ENCODE measurements at places on chromosomes 6 and 20.
A peak's percentile ranks its signal among the peaks of the same experiment; 100 is the strongest.

GRCh38 chr6:100946021-100946540, 65.0 kb upstream of the ASCC3 start:
- DNase-seq = no peak

GRCh38 chr6:144395014-144395413, 109.9 kb downstream of the UTRN start:
- DNase-seq = no peak

DNA sequence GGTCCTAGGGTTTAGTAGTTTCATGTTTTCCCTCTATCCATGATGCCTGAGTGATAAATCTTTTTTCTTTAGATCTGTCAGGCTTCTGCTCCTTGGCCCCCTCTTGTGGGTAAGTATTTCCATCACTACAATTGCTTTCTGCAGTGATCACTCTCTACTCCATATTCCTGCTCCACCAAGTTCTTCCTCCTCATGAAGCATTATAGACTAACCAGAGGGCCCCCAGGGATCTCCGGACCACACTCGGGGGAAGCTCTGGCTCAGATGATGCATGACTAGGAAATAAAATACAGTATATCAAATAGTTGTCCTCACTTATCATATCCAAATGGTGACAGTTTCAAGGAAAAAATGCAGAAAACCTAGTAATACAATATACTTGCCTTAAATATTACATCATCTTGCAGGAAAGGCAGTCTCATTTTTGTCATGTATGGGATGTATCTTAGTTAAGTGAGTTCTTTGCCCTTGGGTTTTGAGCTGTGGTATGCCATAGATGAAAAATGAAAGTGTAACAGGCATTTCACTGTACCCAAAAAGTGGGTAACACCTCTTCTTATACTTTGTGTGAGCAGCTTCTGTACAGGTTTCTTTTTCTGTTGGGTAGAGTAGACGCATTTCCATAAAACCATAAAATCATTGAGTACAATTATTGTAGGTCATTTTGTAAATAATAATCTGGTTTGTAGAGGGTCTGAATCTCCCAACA, 200.9 kb upstream of the EYA4 start:
- DNase-seq = no peak

DNA sequence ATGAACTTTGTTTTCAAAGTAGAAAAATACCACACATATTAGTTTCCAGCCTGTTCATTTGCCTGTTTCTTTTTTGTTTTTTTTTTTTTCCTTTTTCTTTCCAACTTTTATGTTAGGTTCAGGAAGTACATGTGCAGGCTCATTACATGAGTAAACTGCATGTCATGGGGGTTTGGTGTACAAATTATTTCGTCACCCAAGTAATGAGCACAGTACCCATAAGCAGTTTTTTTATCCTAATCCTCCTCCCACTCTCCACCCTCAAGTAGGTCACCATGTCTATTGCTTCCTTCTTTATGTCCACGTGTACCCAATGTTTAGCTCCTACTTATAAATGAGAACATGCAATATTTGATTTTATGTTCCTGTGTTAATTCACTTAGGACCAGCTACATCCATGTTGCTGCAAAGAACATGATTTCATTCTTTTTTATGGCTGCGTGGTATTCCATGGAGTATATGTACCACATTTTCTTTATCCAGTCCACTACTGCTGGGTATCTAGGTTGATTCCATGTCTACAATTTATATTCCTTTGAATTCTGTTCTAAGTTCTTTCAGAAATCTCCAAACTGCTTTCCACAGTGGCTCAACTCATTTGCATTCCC, 31.8 kb downstream of the SNX14 start:
- no peak for DNase-seq

GRCh38 chr6:32885698-32886286, 31.8 kb downstream of the PSMB9 start:
- DNase-seq = no peak

DNA sequence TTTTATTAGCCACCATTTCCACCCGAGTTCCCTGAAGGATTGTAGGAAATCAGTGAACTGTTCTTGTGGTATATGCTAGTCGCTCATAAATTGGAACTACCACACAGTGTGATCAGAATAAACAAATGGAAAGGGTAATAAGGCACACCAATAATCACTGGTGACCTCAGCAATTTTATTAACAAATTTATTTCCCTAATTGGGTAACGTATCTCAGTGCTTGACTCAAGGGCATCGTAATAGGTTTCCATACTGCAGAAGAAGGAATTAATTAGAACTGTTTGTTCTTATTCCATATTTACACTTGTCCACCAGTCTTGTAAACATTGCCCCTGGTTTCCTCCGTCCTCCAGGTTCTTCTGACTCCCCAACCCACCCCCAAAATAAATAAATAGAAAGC, 10.0 kb upstream of the UQCC2 start:
- no peak for DNase-seq

DNA sequence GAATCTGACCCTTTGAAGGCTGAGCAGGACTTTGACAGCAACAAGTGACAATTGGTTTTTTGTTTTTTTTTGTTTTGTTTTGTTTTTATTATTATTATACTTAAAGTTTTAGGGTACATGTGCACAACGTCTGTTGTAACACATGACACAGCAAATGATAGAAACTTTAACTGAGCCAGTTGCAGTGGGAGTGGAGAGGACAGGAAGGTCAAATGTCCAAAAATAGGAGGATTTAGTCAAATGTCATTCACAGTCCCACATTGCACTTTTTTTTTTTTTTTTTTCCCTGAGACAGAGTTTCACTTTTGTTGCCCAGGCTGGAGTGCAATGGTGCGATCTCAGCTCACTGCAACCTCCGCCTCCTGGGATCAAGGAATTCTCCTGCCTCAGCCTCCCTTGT, 223.0 kb downstream of the HIVEP2 start:
- no peak for DNase-seq

DNA sequence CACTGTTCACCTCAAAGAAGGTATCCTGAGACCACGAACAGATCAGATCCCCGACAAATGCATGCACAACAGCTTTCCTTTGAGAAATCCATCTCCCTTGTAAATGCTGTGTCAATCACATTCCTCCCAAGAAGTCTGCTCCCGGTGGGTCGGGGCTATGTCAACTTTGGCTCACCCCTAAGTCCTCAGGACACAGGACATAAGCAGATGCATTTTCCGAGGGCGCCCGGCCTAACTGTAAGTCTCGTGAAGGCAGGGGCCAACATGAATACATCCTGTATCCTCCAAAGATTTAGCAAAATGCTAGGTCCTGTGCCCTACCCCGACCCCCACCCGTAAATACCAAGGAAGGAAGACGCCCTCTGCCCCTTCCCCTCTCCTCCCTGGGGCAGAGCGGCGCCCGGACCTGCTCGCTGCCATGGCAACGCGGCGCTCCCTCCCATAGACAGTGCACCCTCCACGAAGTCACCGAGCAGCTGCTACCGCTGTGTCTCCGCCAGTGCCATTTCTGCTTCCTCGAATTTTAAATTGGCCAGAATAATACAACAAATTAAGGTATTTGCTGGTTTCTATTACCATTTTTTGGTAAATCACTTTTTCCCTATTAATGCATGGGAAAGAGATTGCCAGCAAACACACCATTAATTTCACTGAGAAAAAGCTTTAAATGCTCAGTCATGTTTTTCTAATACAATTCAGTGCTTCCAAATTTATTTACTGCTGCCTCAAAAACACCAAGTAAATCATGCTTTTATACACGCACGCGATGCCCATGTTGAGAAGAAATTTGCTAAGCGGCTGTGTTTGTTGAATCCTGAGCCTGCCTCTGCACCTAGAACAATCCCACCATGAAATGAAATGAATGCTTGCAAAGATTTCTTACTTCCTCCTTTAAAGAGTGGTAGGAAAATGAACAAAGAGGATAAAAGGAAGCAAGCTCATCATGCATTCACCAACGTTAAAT, 100.6 kb downstream of the PCSK2 start:
- DNase-seq = no peak

GRCh38 chr6:3631877-3632276, 119.6 kb downstream of the PXDC1 start:
- DNase-seq = no peak

- no peak for DNase-seq
These were observed 66.9 kb downstream of the RIPOR3 start for GRCh38 chr20:50624351-50625016.

DNA sequence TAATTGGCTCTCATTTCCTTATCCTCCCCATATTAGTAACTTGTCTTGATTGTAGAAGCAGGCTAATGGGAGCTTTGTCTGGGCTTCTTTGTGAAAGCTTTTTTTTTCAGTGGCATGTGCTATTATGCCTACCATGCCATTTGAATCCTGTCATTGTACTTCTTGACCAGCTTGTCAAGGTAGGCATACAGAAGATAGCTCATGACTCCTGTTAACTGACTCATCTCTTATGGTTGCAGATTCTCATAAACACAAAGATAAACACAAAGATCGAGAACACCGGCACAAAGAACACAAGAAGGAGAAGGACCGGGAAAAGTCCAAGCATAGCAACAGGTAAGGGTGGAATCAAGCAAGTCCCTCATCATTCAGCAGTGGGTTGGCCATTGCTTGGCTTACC, 32.5 kb downstream of the TOP1 start:
- no peak for DNase-seq

DNA sequence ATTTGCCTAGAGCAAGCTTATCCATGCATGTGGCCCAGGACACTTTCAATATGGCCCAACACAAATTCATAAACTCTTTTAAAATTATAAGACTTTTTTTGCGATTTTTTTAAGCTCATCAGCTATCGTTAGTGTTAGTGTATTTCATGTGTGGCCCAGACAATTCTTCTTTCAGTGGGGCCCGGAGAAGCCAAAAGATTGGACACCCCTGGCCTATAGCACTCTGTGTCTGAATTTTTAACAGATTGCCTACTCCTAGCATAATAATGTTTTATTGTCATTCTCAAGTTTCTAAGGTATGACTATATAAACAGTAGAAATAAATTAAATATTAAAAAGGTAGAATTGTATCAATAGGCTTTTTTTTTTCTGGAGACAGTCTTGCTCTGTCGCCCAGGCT, 48.6 kb upstream of the LOC128125822 start:
- no peak for DNase-seq

DNA sequence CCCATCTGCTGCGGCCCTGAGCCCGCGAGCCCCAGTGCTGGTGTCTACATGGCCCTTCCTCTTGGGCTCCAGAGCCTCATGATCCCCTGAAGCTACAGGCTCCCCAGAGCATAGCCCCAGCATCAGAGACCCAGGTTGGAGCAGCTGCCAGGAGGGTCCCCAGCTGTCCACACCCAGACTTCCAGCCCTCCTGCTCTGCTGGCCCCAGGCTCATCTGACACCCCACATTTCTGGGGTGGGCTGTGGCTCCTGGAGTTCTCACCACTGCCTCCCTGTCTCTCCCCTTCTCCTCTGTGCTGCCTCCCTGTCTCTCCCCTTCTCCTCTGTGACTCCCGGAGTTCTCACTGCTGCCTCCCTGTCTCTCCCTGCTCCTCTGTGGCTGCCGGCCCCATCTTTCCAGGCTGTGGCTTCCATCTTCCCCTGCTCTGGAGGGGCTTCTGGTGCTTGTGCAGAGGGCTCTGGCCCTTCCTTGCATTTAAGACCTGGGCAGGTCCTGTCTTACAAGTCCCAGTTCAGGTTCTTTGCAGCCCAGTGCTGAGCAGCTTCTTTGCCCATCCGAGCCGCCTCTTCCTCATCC, 108.1 kb downstream of the ERMARD start:
- DNase-seq = no peak

- DNase-seq = peak; percentile 50
These were observed 46.3 kb downstream of the OR2B2 start for GRCh38 chr6:27865850-27866356.

GRCh38 chr6:109867970-109868358, 110.1 kb upstream of the GPR6 start:
- no peak for DNase-seq

DNA sequence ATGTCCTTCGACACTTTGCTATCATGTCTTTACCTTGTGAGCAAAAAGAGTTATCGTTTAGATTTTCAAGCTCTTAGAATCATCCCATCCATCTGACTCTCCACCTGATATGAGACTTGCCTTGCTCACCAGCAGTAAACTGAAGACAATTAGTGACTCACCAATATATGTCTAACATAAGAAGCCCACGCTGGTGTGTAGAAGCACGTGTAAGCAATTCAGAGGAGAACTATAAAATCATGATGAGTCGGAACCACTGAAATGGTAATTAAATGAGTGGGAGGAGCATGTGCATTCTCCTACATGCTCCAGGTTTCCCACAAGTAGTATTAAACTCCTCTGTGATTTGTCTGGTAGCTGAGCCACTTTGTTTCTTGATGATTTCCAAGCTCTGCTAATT, 181.6 kb upstream of the RNF217 start:
- DNase-seq = no peak

DNA sequence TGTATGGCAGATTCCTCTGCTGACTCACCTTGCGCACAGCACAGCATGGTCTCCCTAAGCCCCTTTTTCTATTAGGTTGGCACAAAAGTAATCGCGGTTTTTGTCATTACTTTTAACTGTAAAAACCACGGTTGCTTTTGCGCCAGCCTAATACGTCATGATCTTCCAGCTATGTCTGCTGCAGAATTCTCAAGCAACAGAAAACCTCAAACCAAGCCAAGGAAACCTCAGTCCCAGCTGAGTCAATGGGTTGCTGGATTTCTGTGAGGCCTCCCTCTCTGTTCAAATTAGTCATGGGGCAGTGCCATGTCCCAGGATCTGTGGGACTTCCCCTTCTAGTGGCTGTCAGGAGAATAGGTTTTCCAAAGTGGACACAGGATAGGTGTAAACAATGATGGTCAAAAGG, 15.7 kb upstream of the ENPP1 start:
- peak; percentile 33 for DNase-seq

GRCh38 chr6:31657406-31658157, 1.9 kb downstream of the APOM start:
- peak; percentile 30 for DNase-seq

GRCh38 chr6:37801605-37801940, 18.0 kb upstream of the ZFAND3 start:
- no peak for DNase-seq

GRCh38 chr6:148855744-148856143, 108.9 kb downstream of the UST start:
- no peak for DNase-seq

DNA sequence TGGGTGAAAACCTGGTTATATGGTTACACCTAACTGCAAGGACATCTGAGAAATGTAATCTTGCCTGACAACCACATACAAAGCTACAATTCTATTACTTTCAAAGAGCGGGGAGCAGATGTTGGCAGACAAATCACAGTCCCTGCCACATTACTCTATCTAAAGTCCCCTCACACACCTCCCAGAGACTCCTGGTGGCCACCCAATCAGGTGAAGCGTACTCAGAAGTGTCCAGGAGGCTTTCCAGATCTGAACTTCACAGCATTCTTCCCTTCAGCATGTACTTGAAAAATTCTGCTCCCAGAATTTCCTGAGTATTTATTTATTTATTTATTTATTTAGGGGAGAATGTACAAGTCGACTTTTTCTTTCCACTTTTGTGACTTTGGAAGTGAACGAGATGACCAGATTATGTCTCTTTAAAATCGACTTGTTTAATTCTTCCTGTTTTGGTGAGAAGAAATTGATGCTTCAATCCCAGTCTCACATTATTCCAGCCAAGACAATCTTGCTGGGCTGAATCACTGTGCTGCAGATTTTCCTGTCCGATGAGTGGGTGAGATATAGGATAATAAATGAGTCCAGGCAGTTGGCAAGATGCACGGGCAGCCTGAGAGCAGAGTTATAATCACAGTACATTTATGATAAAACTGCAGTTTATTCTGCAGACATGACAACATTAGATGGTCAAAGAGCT, 46.9 kb upstream of the POPDC3 start:
- no peak for DNase-seq

All from T-helper 2 cell treated with Interferon-gamma antibody and Interleukin-4, amounts not matched to agents 5 μg/mL and 100 μg/mL, for 36 hours (primary cell).